Cortex of kidney (tissue), 1 donor: ENCODE measurements at places on chromosomes 11 and 22.

- no peak for DNase-seq
These were observed 1371.2 kb downstream of the BRD1 start for GRCh38 chr22:48456449-48456848.

GRCh38 chr11:75893251-75893650 is 78.2 kb downstream of the UVRAG start:
- no peak for DNase-seq

DNA sequence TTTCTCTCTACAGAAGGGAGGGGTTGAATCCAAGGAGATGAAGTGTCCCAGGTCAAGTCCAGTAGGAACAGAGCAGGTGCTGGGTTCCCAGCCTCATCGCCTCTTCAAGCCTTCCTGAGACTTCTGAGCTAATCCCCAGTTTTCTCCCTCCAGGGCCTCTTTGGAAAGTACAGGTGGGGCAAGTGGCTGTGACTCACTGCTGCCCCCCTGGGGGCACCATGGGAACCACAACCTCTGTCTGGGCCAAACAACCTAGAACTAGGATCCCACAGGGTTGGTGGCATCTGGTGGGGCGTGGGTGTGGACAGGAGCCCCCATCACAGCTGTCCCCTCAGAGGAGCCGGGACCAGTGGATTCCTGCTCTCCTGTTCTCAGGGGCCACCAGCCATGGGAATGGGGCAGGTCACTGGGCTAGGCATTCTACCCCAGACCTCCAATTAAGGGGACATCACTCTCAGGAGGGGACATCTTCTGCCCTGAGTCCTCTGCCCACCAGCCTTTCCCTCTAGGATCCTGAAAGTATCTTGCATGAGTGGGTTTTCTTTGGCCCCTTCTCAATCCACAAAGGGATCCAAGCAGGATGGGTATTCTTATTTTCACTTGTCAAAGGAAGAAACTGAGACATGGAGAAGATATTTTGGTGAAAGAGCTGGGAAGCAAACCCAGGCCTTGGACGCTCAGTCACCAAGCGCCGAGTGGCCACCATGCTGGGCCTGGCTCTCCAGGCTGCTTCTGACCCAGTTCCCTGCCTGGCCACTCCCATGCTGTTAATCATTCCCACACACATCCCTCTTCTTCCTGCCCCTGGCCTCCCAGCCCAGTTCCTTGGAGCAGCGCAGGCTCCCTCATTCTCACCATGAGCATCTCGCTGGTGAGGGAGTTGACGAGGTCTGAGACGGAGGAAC is 23.8 kb downstream of the LRRC10B start:
- DNase-seq: no peak

- no peak for DNase-seq
These were observed 77.9 kb upstream of the TIMP3 start for GRCh38 chr22:32723643-32724042.

- no peak for DNase-seq
These were observed 521.2 kb downstream of the KCNA4 start for GRCh38 chr11:29495676-29496075.

DNA sequence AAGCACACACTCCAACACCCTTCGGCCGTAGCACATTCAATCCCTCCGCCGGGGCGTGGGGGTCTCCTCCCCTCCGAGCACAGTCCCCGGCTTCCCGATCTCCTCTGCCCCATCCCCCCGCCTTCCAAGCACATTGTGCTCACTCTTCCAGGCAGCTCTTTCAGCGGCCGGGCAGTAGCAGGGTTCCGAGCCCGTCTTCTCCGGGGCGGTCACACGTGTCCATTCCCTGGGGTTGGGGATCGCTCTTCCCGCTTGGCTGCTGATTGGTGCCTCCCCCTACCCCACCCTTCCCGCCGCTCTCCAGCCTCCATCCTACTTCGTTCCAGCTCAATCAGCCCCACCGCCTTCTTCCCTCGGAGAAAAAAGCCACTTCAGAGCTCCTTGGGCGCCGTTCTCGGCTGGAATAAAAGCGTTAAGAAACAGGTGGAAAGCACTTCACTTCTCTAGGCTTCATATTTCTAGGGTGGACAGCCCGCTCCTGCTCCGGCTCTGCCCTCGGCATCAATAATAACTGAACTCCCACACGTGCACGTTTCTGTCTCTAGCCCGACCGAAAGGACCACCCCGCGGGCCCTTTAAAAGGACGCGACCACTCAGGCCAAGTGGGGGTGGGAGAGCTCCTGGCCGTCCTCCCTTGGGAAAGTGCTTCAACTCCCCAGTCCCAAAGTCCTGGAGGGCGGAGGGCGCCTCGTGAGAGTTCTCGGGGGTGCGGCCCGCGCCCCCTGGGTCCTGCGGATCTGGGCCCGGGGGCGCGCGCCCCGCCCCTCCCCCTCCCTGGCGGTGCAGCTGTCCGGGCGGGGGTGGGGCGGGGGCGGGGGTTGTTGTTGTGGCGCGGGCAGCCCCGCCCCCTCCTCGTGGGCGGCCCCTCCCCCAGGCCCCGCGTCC is 464 bp upstream of the CECR2 start:
- DNase-seq: no peak

DNA sequence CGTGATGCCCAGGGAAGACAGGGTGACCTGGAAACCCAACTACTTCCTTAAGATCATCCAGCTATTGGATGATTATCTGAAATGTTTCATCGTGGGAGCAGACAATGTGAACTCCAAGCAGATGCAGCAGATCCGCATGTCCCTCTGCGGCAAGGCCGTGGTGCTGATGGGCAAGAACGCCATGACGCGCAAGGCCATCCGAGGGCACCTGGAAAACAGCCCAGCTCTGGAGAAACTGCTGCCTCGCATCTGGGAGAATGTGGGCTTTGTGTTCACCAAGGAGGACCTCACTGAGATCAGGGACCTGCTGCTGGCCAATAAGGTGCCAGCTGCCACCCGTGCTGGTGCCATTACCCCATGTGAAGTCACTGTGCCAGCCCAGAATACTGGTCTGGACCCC is 43.5 kb upstream of the DAGLA start:
- no peak for DNase-seq

DNA sequence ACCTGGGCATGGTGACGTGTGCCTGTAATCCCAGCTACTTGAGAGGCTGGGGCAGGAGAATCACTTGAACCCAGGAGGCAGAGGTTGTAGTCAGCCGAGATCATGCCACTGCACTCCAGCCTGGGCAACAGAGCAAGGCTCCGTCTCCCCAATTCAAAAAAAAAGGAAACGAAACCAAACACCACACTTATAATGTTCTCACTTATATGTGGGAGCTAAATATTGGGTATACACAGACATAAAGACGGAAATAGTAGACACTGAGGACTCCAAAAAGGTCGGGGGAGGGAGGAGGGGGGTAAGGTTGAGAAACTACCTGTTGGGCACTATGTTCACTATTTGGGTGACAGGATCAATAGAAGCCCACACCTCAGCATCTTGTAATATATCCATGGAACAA is 94.3 kb downstream of the GAB2 start:
- no peak for DNase-seq

GRCh38 chr22:46318576-46318975 is 16.9 kb upstream of the TRMU start:
- DNase-seq: no peak

DNA sequence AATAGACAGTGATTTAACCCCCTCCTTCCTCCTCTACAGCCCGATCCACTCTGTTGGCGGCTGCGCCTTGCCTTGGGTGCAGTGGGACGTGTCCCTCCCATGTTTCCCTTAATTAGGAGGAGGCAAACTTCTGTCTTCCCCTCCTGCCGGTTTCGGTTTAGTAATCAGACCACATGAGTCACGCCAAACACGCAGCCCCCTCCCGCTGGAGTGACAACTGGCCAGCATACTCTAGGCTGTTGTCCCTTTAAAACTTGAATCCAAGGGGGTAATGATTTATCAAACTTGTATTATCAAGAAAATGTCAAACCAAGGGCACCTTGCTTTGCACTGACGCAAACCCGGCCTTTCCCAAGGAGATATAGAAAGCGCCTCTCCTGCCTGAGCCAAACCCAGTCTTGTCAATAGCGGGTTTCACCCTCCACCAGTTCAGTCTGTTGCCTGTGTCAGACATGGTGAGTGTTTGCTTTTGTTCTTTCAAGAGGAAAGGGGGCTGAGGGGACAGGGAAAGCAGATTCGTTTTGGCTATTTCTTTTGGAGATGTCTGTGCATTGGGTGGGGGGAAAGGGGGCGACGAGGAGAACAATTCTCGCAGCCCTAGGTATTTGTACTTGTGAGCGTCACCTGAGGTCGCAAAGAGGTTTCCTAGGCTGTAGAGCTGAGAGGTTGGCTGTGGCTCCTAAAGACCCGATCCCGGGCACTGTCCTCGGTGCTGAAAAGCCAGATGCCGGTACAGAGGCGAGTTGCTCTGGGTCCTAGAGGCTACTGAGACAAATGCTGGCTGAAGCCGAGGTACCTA is at the start of gene SLC6A5:
SLC6A5 (plus strand) TSS at position 388 of the 799 bp plus-strand sequence; CDS start at position 453, 65 bp downstream.
- DNase-seq: no peak

- DNase-seq: no peak
These were observed 100.1 kb downstream of the NAT10 start for GRCh38 chr11:34205326-34206035.

DNA sequence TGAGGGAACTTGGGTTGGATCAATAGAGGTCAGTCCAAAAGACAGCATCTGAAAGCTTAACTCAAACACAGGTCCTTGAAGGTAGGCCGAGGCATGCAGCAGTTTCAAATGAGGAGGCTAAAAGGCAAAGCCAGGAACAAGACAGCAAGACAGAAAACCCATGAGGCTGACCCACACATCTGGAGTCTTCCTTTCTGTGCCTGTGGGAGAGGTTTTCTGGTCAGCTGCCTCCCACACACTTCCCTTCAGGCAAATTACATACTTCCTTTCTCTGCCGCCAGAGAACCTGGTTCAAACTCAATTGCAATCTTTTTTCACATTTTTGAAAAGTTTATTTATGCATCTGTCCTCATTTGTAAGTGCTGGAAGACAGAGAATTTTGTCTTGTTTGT is 29.8 kb upstream of the CRTAM start:
- DNase-seq: no peak
